ENCODE measurements at places on chromosomes 1 and 21.

DNA sequence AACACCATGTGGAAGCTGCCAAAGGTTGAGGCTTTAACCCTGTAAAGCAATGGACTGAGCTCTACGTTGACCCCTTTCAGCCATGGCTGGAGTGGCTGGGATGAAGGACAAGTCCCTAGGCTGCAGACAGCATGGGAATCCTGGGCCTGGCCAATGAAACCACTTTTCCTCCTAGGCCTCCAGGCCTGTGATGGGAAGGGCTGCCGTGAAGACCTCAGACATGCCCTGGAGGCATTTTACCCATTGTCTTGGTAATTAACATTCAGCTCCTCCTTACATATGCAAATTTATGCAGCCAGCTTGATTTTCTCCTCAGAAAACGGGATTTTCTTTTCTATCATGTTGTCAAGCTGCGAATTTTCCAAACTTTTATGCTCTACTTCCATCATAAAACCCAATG, 214.5 kb downstream of the RGS7 start:
- DNase-seq, result no peak

- DNase-seq, result no peak
Measured at GRCh38 chr1:234887016-234887900, 241.4 kb downstream of the TOMM20 start.

DNA sequence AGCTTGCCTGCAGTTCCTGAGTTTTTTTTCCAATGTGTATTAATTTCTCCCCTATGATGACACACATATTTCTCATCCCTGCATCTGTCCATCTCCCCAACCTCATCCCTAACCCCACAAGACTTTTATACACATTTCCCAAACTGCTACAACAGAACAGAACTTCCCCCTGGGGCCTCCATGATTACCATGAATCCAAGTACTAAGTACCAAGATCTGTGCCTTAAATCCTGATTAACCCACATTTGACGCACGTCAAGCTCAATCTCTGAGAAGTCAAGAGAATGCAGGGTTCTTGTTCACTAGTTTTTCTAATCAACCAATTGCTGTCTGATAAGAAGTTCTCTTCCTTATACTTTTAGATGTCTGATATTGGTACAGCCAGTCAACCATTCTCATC, 9.7 kb downstream of the HMGN1 start:
- DNase-seq, result no peak

GRCh38 chr1:110982320-110982719, 18.6 kb upstream of the LRIF1 start:
- no peak for DNase-seq

All from neural crest cell (in vitro differentiated cells).